ENCODE measurements at places on chromosomes 4 and X.

DNA sequence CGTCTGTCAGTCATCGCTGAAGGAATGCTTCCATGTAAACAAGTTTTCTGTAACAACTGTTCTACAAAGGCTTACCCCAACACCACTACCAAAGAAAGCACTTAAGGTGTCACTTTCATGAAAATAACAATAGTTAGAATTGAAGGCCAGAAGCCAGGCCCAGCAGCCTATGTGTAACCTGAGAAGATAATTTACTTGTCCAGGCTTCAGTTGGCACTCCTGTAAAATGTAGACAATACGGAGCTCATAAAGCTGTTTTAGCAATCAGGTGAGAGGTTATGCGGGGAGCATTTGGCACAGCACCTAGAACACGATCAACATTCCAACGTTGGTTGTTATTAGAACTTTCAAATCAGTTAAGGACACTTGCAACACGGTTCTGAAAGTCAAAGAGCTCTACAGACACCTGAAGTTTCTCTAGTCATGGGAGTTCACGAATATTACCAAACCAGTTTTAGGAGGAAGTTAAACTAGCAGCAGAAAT, 15.7 kb downstream of the ADGRA3 start:
- DNase-seq = no peak

- DNase-seq = no peak
These were observed 264.9 kb upstream of the PRPS2 start for GRCh38 chrX:12526306-12526705.

DNA sequence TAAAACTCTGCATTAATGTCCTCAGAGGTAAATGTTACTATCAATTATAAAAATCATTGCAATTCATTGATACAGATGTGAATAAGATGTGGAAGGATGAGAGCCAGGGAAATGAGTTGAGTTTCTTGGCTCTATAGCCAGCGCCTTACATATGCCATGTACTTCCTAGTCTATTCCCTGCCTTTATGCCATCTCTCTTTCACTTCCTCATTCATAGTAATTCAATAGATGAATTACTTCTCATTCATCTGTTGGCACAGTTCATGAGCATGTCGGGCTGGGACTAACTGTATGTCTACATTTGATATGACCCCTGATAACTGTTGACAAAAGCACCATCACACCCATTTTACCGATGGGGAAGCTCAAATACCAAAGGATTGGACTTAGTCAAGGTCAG, 55.7 kb downstream of the LNX1 start:
- DNase-seq = no peak

DNA sequence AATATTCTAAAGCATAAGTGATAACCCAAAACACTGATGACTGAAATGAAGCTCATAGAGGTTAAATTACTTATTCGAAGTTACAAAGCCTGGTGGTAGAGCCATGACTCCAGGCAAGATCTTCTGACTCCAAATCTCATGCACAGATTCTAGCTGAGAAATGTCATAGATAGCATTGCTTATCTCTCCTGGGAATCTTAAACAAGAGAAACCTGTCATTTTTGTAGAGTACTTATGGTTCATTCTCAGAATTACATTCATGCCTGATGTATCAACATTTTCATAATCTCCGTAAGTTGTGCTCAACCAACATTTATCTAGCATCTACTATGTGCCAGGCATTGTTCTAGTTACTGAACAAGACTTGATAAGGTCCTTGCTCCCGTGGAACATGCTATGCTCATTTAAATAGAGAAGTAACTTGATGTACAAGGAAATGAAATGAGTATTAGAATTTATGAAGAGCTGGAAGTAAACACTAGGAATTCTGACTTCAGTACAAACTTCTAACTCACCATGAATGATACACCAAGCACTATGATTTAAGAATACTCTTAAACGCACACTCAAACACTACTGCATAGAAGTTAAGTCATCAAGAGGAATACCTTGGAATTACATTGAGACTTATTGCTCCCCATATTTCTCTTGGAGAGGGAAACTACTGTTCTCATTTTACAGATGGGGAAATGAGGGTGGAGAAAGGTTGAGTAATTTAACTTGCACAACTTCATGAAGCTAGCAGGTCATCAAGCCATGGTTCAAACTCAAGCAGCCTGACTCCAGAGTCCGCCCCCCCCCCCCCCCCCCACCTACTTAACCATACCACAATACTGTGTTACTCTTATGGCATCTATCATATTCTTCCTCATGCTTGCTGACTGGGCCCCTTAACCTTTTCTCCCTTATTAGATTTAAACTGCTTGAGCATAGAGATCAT, 45.4 kb downstream of the MBNL3 start:
- DNase-seq = peak; percentile 16

DNA sequence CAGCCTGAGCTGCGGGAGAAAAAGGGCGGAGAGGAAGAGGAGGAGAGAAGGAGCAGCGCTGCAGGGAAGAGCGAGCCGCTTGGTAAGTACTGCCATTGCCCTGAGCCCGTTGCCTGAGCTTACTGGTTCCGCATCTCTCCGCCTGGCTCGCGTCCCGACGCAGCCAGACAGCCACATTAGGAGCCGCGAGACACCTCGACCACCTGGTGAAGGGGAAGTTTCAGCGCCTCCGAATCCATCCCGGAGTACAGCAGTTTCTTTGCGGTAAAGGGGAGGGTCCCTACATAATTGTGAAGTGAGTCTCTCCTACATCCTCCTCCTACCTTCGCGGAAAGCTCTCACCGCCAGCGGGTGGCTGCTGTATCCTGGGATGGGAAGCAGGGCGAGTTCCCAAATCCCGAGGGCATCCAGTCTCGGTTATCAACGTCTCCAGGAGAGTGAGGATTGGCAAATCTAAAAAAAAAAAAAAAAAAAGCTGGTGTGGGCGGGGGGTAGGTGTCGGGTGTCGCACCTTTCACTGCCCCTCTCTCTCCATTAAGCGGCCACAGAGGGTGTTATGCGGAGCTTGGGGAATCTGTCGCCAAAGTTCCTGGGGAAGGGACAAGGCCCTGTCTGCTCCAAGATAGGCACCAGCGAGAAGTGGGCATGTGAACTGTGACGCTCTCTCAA, 7.9 kb downstream of the TBX22 start:
- DNase-seq = no peak

DNA sequence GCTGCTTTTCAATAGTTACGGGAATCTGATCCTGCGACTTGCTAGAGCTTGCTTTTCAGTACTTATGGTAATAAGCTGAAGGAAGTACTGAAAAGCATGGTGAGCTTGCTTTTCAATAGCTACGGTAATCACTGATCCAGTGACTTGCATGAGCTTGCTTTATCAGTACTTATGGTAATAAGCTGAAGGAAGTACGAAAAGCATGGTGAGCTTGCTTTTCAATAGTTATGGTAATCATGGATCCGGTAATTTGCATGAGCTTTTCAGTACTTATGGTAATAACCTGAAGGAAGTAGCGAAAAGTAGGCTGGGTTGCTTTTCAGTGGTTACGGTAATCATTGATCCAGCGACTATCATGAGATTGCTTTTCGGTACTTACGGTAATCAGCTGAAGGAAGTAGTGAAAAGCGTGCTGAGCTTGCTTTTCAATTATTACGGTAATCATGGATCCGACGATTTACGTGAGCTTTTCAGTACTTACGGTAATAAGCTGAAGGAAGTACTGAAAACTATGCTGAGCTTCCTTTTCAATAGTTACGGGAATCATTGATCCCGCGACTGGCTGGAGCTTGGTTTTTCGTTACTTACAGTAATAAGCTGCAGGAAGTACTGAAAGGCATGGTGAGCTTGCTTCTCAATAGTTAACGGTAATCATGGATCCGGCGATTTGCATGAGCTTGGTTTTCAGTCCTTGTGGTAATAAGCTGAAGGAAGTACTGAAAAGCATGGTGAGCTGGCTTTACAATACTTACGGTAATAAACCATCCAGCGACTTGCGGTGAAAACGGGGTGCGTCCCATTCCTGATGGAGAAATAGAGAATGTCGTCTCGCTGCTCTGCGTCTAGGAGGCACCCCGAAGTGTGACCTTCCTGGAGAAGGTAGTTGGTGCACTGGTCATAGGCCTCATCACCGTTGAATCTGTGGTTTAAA, 6.5 kb downstream of the CRLF2 start:
- DNase-seq = peak; percentile 71

DNA sequence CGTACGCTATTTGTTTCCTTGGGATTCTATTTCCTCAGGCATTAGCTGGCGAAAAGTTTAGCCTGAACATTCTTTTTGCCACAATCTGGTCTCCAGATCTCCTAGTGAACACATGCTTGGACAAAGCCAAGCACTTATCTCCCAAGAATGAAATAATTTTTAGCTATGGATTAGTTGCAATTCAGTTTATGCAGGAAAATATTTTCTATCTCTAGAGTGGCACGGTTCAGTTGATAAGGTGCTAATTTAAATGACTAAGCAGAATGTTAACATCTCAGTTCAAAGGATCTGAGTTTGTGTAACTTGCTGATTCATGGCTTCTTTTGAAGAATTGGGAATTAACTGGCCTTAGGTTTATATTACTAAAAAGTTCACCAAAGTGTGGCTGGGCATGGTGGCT, 58.1 kb upstream of the JADE1 start:
- DNase-seq = no peak

- DNase-seq = no peak
These were observed 74.8 kb upstream of the ENPP6 start for GRCh38 chr4:184292465-184292867.

GRCh38 chr4:101345596-101346350, 1.6 kb downstream of the PPP3CA start:
- peak; percentile 27 for DNase-seq

DNA sequence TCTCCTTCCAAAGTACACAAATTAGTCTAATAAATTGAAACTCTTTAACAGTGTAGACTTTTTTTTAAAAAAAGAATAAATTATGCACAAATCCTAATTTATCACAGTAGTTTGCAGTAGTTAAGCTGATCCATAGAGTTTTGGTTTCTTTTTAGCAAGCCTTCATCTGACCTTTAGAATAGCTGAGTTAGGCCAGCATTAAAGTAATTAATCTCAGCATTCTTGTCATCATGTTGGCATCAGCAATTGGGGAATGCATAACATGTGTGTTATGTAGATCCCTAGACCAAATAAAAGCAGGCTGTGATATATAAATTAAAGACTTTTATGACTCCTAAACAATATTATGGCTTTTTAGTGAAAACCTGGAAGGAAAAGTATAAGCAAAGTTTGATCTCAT, 426.5 kb upstream of the PABPC4L start:
- no peak for DNase-seq

- no peak for DNase-seq
These were observed 2106.0 kb downstream of the PCDH7 start for GRCh38 chr4:32826169-32826568.

GRCh38 chr4:20474119-20474518, 222.4 kb downstream of the SLIT2 start:
- DNase-seq = peak; percentile 12

DNA sequence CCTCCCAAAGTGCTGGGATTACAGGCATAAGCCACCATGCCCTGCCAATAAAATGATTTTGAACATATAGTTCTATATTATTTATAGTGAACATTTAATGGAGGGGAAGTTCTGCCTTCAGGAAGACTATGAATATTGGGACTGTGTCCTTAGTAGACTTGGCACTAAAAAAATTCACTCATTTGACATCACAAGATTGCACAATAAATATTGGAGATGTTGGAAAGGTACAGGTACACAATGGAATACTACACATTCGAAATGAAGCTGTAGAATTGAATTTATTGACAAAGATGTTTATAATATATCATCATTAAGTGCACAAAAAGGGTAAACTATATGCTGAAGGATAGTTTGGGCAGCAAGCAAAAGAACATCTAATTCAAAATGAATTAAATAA, 13.0 kb upstream of the TMPRSS11E start:
- DNase-seq = no peak

DNA sequence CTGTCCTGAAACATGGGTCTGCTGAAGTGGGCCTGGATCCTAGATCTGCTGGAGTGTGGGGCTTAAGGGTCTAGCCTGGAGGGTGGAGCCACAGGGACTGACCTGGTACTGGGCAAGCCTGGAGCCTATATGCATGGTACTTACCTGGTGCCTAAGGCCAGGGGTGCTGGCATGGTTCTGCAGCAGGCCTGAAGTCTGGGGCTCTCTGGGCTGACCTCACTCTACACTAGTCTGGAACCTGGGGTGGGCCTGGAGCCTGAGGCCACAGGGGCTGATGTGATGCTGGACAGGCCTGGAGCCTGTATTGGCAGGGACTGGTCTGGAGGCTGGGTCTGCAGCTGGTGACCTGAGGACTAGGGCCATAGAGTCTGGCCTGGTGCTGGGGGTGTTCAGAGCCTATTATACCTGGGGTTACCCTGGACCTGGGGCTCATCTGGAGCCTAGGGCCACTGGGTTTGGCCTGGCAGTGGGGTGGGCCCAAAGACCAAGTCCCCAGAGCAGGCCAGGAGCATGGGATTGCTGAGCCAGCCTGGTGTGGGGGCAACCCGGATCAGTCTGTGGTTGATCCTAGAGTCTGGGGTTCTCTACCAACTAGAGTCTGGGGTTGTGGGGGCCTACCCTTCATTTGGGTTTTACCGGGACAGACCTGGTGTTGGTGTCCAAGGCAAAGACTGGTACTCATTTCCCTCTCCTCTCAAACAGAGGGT, 179.6 kb downstream of the SLC4A4 start:
- DNase-seq = no peak

DNA sequence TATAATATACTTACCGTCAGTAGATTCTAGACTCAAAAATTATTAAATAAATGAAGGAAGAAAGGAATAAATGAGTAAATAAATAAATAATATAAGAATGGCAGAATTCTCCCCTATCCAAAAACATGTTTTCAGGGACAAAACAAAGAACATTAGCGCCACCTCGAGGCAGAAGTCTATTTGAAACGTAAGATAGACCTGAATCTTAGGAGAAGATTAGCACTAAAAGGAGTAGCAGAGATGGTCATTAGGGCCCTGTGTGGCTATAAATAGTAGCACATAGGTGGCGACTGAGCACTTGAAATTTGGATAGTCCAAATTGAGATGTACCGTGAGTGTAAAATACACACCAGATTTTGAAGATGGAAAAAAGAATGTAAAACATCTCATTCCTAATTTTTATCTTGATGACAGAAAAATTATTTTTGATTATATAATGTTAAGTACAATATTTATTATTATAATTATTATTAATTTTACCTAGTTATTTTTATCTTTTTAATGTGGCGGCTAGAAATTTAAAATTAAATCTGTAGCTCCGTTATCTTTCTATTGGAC, 24.3 kb upstream of the SRD5A3 start:
- peak; percentile 66 for DNase-seq

GRCh38 chr4:147735413-147736301, 3.8 kb downstream of the ARHGAP10 start:
- DNase-seq = no peak

GRCh38 chr4:144356941-144357381, 216.4 kb upstream of the GYPA start:
- no peak for DNase-seq

DNA sequence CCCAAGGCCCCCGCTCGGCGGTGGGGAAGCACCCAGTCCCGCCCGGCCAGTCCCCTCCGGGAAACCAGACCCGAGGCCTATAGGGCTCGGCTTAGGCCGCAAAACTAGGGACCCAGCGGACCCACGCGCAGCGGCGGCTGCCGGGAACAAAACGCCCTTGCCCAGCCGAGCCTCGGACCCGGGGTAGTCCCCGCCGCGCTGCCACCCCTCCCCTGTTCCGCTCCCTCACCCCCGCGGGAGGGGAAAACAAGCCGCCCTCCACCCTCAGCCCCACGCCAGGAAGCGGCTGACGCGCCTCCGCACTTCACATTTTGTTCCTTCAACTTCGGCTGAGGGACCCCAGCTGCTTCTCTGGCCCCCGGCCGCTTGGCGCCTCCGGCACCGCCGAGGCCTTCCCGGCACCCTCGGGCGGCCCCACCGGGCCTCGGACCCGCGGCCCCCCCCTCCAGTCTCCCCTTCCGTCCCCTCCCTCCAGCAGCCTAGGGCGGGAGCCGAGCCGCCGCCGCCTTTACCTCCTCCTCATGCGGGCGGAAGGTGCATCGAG, 694 bp downstream of the PDS5A start:
- DNase-seq = no peak
